ENCODE measurements at places on chromosomes 7 and 10.
A peak's percentile ranks its signal among the peaks of the same experiment; 100 is the strongest.

- H3K27me3 ChIP-seq: no peaks in the 10 kb centered on the region
- H3K4me3 ChIP-seq: no peak overlapping the region
- H3K36me3 ChIP-seq: no peaks in the 10 kb centered on the region
- H3K4me1 ChIP-seq: no peaks in the 10 kb centered on the region
- H3K27ac ChIP-seq: no peak overlapping the region
These were observed 33.8 kb downstream of the RAMP3 start for GRCh38 chr7:45191396-45191795.

GRCh38 chr10:9868499-9868898 is 1149.2 kb upstream of the CELF2 start:
- DNase-seq: no peak
- H3K36me3 ChIP-seq: no peaks in the 10 kb centered on the region
- no peaks in the 10 kb centered on the region for H3K27me3 ChIP-seq

DNA sequence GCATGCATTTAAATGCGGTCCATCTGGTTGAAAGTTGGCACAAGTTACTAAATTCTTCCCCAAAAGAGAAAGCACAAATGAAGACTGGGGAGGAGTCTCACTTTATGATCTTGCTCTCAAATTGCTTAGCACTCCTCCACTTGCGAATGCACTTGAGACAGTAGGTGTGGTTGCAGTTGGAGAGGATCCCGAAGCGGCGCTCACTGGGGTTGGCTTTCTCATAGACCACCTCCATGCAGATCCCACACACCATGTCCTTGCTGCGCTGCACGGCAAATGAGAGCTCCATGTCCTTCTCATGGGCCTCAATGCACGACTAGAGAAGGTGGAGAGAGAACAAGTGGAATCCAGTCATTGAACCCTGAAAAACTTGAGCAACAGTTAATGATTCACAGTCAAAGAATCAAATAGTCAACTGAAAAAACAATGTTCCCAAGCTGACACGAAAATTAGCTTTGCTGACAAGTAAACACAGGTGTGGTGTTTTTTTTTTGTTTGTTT is 22.7 kb downstream of the MKRN1 start:
- no peak overlapping the region for H3K27ac ChIP-seq
- H3K27me3 ChIP-seq: no peaks in the 10 kb centered on the region
- H3K36me3 ChIP-seq: no peaks in the 10 kb centered on the region

DNA sequence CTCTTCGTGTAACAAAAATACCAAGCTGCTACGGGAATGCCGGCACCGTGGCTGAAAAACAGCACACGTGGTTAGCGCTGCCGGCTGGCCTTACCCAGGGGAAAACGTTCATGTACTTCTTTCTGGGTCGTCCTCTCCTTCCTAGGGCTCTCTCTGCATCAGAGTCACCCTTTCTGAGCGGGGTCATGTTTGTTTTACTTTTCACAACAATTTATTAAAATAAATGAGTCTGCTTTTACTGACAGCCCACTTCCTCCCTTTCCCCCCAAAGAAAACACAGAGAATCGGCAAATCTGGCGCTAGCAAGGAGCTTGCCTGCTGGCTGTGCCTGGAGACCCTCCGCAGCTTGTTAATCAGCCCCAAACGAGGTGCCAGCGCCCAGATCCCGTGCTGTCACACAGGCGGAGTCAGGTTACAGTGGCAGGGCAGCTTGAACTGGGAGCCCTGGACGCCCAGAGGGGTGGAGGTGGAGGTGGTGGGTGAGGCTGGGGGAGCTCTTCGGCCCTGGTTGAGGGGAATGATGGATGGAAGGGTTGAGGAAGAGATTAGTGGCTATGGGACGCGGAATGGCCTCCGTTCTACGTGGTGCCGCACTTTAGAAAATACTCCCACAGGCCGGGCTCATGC is 162.2 kb upstream of the TNS3 start:
- no peak overlapping the region for H3K4me3 ChIP-seq
- DNase-seq: no peak
- no peaks in the 10 kb centered on the region for H3K27me3 ChIP-seq

GRCh38 chr10:21626457-21627161 is 92.6 kb downstream of the MLLT10 start:
- no peaks in the 10 kb centered on the region for H3K4me1 ChIP-seq
- no peak for DNase-seq
- H3K36me3 ChIP-seq: no peaks in the 10 kb centered on the region
- H3K27ac ChIP-seq: no peak overlapping the region
- no peak overlapping the region for H3K4me3 ChIP-seq
- no peaks in the 10 kb centered on the region for H3K27me3 ChIP-seq

GRCh38 chr10:42997151-42997848 is 79.6 kb upstream of the RET start:
- no peaks in the 10 kb centered on the region for H3K36me3 ChIP-seq
- no peaks in the 10 kb centered on the region for H3K4me1 ChIP-seq
- no peak for DNase-seq
- H3K27me3 ChIP-seq: no peaks in the 10 kb centered on the region

- peak; percentile 73 for DNase-seq
- peak within 1 kb of the TSS; percentile 42 for H3K4me3 ChIP-seq
- H3K36me3 ChIP-seq: no peaks in the 10 kb centered on the region
- H3K4me1 ChIP-seq: peaks cover 27% of the 10 kb centered on the region
- no peaks in the 10 kb centered on the region for H3K27me3 ChIP-seq
- H3K27ac ChIP-seq: peak within 1 kb of the TSS; percentile 99
These were observed at the start of gene BCL7B for GRCh38 chr7:73557397-73558257. Gene BCL7B (minus strand): TSS chr7:73557690. CDS start chr7:73557578, 112 bp downstream.

DNA sequence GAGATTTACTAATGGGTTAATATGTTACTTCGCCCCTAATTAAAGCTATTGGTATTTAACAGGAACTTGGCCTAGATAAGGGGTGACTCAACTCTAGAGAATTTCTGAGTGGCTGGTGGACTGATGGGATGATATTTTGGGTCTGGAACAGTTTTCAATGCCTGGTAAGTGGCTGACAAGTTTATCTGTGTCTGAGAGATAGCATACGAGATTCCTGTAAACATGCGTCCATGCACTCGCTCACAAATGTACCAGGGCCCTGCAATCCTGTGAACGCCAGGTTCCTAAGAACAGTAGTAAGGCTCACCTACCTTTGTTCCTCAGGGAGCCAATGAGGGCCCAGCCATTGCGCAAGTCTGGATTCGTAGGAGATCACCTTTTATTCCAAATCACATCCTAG is 683.8 kb upstream of the ANKRD30A start:
- no peak for DNase-seq
- no peaks in the 10 kb centered on the region for H3K4me1 ChIP-seq
- H3K36me3 ChIP-seq: no peaks in the 10 kb centered on the region
- H3K4me3 ChIP-seq: no peak overlapping the region
- H3K27ac ChIP-seq: peak overlapping the region; percentile 56

GRCh38 chr7:6012355-6013104 is 3.5 kb downstream of the AIMP2 start:
- no peak overlapping the region for H3K4me3 ChIP-seq
- H3K27ac ChIP-seq: peak overlapping the region; percentile 45
- peak; percentile 32 for DNase-seq
- H3K36me3 ChIP-seq: no peaks in the 10 kb centered on the region
- H3K4me1 ChIP-seq: peaks cover 36% of the 10 kb centered on the region
- no peaks in the 10 kb centered on the region for H3K27me3 ChIP-seq

- H3K27me3 ChIP-seq: no peaks in the 10 kb centered on the region
- H3K4me3 ChIP-seq: peak overlapping the region; percentile 34
- no peaks in the 10 kb centered on the region for H3K36me3 ChIP-seq
- H3K27ac ChIP-seq: peak overlapping the region; percentile 87
- peaks cover 17% of the 10 kb centered on the region for H3K4me1 ChIP-seq
These were observed 554 bp downstream of the CSGALNACT2 start for GRCh38 chr10:43138757-43139241.

- H3K27ac ChIP-seq: no peak overlapping the region
- no peaks in the 10 kb centered on the region for H3K36me3 ChIP-seq
- no peak for DNase-seq
- no peaks in the 10 kb centered on the region for H3K27me3 ChIP-seq
- H3K4me3 ChIP-seq: no peak overlapping the region
These were observed 8.0 kb upstream of the SMARCD3 start for GRCh38 chr7:151256410-151257045.

DNA sequence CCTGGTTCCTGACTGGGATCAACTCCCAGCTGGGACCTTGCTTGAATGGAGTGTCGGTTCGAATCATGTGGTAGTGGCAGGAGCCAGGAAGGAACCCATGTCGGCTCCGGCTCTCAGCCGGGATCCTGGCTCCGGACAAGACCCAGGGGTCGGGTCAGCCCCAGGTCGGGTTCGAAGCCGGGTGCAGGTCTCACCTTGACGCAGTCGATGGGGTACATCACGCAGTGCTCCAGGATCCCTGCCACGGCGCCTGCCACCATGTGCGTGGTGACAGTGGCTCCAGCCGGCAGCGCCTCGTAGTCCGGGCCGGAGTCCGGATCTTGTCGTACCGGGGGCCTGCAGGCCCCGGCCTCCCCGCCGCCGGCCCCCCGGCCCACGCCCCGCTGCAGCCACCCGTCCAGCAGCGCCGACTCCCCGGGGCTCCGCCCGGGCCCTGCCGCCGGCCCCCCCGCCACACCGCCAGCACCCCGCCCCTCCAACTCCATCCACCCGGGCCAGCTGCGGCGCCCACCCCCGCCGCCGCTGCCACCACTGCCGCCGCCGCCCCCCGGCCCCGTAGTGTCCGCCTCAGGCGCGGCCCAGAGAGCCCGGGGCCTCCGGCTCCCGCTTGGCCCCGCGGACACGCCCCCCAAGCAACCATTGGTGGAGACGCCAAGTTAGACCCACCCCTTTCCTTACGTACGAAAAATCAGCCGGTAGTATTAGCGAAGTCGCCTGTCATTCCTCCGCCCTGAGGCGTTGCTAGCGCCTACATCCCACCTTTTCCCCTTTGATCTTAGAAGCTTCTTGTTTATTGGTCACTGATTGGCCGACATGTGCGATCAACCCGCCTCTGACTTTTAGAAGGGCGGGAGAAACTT is at the start of gene SLC25A28:
TSS of gene SLC25A28 (minus strand) at position 589 of the 860 bp plus-strand sequence. CDS start at position 485, 104 bp downstream.
- H3K4me3 ChIP-seq: peak within 1 kb of the TSS; percentile 45
- H3K36me3 ChIP-seq: no peaks in the 10 kb centered on the region
- H3K27ac ChIP-seq: peak within 1 kb of the TSS; percentile 97
- H3K4me1 ChIP-seq: peaks cover 35% of the 10 kb centered on the region
- H3K27me3 ChIP-seq: no peaks in the 10 kb centered on the region
- peak; percentile 97 for DNase-seq

GRCh38 chr7:32673275-32673983 is 178.1 kb downstream of the AVL9 start:
- H3K4me1 ChIP-seq: peaks cover 19% of the 10 kb centered on the region
- H3K27me3 ChIP-seq: no peaks in the 10 kb centered on the region
- H3K4me3 ChIP-seq: no peak overlapping the region
- H3K27ac ChIP-seq: no peak overlapping the region
- no peaks in the 10 kb centered on the region for H3K36me3 ChIP-seq

DNA sequence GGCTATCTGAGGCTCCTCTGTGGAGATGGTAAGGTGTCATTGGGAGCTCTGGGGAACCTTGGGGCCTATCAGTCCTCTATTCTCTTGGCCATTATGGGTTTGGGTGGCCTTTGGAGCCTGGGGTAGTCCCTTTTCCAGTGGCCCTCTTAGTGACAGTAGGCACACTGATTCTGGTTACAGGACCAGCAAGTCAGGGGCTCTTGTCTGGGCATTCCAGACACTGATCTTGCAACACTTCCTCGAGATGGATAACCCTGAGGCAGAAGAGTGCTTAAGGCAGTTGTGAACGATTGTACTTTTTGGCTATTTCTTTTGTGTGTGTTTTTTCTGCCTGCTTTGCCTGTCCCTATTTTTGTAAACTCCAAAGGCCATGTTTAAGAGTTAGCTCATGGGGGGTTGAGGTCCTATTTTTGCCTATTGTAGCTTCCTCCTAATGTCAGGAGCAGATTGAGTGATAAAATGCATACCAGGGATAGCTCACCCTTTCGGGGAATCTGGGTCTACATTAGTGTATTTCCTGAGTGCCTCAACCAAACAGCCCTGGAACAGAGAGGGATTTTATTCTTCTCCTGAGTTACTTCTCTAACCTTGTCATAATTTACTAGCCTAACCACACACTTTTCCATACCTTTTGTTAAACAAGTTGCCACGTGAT is 61.2 kb downstream of the PRKAR2B start:
- no peak for DNase-seq
- no peak overlapping the region for H3K4me3 ChIP-seq
- H3K27me3 ChIP-seq: no peaks in the 10 kb centered on the region
- no peaks in the 10 kb centered on the region for H3K4me1 ChIP-seq
- no peaks in the 10 kb centered on the region for H3K36me3 ChIP-seq
- H3K27ac ChIP-seq: no peak overlapping the region

- no peak for DNase-seq
- H3K4me3 ChIP-seq: no peak overlapping the region
- no peaks in the 10 kb centered on the region for H3K36me3 ChIP-seq
- H3K27me3 ChIP-seq: no peaks in the 10 kb centered on the region
These were observed 176.8 kb upstream of the AGR3 start for GRCh38 chr7:17058568-17058967.

DNA sequence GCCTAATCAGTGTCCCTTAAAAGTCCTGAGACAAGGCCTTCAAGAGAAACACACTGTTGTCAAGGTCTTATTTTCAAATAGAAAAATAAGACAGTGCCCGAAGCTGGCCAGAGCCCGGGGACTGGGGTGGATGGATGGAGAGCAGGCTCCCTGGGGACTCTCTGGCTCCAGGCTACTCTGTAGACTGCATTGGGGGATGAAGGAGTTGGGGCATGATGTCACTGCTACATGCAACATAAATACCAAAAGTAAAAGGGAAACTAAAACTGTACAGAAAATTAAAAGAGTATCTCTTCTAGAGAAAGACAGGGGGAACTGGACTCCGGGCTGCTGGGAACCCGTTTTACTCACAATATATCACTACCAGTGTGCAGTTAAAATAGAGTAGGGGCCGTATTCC is 629.8 kb downstream of the KCNMA1 start:
- no peaks in the 10 kb centered on the region for H3K4me1 ChIP-seq
- no peak overlapping the region for H3K27ac ChIP-seq
- no peak overlapping the region for H3K4me3 ChIP-seq
- DNase-seq: no peak

DNA sequence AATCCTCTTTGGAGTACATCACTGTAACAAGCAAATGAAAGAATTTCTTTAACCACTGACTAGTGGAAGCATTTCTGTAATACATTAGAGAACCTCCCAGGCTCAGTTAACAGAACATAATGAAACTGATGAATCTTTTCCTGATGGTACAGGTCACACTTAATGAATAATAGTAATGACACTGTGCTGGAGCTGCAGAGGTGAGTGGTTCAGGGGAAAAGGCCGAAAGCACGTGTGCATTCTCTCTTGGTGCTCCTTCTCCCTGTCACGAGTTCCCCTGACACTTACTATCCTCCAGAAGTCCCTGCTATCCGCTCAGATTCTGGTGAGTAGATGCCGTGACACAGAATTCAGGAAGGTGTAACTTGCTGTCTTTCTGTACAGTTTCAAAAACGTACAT is 8.0 kb downstream of the HIPK2 start:
- no peak for DNase-seq
- no peak overlapping the region for H3K27ac ChIP-seq
- no peaks in the 10 kb centered on the region for H3K27me3 ChIP-seq

DNA sequence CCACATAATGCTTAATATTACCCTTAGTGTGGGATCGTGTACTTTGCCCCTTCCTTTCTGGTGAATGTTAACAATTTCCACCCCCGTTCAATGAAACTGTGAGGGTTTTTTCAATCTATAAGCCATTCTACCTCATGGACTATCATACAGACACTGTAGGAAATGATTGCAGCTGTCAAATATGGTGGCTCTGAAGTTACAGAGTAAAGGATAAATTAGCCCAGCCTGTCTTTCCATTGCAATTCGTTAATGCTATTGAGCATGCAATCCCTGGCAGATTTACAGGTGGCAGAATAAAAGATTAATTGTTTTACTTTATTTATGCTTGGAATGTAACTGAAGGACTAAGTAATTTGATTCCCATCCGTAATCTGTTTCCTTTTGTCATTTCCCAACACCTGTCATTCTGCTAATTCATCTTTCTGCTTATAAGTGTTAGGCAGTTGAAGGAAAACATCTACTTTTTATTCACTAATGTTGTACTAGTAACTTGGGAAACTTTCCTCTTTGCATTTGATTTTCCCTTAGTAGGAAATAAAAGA is 1211.6 kb upstream of the LRRN3 start:
- DNase-seq: no peak
- H3K4me1 ChIP-seq: no peaks in the 10 kb centered on the region
- H3K27ac ChIP-seq: no peak overlapping the region
- no peaks in the 10 kb centered on the region for H3K27me3 ChIP-seq
- no peak overlapping the region for H3K4me3 ChIP-seq

Measured in body of pancreas (tissue), 4 donors.